Heart right ventricle (tissue), 16 donors: ENCODE measurements at places on chromosomes 6 and 20. TPM values are rescaled to one million over a fixed set of nuclear protein-coding genes. Genes with fewer than 3 reads are reported as not detected.

DNA sequence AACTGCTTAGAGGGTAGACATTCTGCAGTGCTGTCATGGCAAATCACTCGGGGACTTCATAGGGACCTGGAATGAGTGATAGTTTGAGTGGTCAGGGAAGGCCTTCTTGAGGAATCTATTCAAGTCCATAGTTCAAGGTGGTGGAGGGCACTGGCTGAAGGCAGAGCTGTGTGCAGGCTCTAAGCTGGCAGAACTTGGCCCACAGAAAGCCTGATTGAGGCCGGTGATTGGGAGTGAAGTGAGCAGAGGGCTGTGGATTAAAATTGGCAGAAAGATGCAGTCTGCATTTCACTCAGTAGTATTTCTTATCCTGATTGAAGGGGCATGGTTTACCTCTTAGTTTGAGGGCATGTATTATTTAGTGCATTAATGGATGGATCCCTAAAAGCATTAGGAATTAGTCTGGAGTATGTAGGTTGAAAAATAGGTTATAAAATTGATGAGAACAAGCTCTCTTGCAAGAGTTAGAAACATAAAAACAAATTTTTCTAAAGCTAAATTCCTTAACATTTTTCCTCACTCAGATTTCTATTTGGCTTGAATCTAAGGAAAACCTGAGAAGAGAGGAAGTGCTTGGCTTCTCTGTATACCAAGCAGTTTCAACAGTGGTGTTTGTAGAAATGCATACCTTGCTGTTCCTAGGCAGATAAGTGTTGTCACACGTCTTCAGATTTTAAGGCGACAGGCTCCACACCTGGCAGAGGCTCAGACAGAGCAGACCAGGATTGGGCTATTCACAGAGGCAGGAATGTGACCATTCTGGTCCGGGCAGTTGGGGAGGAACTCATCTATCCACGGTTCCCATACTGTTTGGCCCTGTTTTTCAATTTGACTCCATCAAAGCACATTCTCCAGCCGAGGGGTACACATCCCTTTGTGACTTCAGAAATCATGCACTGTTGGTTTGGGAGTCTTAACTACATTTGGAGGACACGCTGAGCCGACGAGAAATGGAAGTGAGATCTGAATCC is 45.2 kb downstream of the UTRN start:
- DNase-seq: no peak

DNA sequence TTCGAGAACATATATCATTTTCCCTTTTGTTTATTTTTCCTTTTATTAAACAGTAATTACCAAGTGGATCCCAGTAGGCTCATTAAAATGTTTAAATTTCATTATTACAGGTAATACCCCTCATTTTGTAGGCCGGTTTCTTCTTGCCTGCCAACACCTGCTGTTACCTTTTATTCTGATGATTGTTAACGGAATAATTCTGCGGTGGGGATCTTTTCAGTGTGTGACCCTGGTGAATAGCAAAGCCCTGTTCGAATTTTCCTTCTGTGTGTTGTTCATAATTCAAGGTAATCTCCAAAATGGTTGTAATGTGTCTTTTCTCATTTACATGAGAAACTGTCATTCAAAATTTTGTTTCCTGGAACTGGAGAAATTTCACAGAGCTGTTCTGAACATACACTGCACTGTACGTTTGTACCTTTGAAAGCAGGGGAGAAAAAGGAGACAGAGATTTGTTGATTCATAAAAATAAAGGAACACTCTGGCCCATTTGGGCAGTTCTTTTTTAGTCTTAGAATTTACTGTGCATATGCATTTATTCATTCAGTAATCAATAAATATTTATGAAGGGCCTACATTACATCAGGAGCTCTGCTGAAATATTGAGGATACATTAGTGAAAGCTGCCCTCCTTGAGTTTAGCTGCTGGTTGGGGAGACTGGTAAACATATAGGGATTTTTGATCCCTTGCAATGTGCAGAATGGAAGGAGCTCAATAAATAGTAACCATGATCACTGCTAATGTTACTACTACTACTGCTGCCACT is 502.0 kb downstream of the QKI start:
- no peak for DNase-seq

GRCh38 chr20:51697096-51697826 is 70.9 kb downstream of the ATP9A start:
- no peak for DNase-seq

DNA sequence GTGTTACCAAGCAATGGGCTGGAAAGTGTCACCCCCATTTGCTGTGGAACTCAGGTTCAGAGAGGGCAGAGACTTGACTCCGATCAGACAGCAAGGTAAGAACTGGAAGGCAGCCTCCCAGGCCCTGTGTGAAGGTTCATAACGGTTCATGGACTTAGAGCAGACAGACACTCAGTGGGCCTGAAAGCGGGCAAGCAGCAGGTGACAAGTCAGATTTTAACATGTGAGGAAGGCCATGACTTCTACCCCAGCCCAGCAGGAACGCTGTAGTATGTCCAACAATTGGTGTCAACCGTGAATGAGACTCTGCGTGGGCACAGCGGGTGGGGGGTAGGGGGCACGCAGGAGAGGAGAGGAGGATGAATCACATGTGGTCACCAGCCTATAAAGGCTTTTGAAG is 217.6 kb upstream of the SNX9 start:
- DNase-seq: no peak

GRCh38 chr6:86331919-86332318 is 605.4 kb upstream of the HTR1E start:
- DNase-seq: no peak

DNA sequence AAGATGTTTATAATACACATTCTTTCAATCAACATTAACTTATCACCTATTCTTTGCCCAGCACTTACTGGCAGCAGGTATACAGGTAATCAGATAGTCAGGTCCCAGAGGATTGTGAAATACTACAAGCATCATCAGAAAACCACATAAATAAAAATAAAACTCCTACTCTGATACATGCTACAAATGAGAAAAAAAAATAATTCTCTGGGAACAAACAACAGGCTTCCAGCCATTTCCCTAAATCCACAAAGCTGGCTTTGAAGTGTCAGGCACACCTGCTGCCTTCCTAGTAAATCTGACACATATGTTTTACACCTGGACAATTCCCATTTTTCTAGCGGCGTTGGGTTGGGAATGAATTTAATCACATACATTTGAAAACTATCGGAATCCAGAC is 384.5 kb upstream of the CDH4 start:
- no peak for DNase-seq

- no peak for DNase-seq
These were observed 565.7 kb upstream of the BTBD3 start for GRCh38 chr20:11352041-11352440.

DNA sequence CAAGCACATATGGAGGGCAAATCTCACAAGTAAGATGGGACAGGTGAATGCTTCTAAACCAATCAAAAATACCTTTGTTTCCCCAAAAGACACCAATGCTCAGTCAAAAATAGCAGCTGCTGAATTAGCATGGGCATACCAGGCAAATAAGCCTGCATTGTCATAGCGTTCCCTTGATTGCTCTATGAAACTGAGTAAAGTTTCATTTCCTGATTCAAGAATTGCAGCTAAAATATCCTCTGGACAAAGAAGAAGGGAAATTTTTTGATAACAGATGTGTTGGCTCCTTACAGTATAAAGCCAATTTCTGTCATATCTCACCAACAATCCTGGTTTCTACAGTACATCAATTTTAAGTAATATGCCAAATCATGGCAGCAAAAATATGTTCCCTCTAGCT is 3.3 kb upstream of the TMEM14A start:
- no peak for DNase-seq

- DNase-seq: no peak
These were observed 225.1 kb downstream of the UBE3D start for GRCh38 chr6:82840571-82840970.

- DNase-seq: peak; percentile 37
These were observed 12.1 kb downstream of the TRIM31 start for GRCh38 chr6:30100585-30101443.

DNA sequence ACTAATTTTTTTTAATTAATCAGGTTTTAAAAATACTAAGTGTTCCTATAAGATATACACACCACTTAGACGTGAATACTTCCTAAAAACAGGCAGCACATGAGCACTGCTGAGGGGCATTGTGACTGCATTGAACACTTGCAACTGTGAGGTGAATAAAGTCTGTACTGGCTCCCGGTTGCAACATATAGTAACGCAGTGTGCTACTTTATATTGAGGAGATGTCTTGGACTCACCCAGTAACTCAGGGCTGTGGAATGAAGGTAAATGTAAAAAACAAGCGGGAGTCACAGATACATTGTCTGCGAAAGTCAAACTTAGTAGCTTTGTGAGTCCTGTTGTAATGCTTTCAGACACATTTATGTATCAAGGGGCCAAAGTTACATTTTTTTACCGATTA is 17.0 kb upstream of the HLA-A start:
- no peak for DNase-seq

- DNase-seq: no peak
These were observed 180.6 kb upstream of the TENT5A start for GRCh38 chr6:81933089-81933488.

The LTV1 gene
- 14.6 TPM for total RNA-seq

The BPIFA1 gene
- total RNA-seq: not detected

The KIF25 gene
- total RNA-seq: not detected

The TXLNB gene
- 143 TPM for total RNA-seq

The SEL1L2 gene
- 0.69 TPM for total RNA-seq
